NCI-H1105 (cell line): ENCODE measurements at places on chromosomes 2 and 18.

DNA sequence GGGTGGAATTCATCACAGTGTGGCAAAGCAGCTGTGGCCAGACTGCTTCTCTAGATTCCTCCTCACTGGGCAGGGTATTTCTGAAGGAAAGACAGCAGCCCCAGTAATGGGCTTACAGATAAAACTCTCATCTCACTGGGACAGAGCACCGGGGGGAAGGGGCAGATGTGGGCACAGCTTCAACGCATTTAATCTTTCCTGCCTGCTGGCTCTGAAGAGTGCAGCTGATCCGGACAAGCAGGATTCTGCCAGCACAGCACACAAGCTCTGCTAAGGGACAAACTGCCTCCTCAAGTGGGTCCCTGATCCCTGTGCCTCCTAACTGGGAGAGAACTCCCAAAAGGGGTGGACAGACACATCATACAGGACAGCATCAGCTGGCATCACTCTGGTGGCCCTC is 779.9 kb upstream of the CNTNAP5 start:
- no peak for DNase-seq

GRCh38 chr2:210611466-210611865 is 55.1 kb downstream of the CPS1 start:
- no peak for DNase-seq

DNA sequence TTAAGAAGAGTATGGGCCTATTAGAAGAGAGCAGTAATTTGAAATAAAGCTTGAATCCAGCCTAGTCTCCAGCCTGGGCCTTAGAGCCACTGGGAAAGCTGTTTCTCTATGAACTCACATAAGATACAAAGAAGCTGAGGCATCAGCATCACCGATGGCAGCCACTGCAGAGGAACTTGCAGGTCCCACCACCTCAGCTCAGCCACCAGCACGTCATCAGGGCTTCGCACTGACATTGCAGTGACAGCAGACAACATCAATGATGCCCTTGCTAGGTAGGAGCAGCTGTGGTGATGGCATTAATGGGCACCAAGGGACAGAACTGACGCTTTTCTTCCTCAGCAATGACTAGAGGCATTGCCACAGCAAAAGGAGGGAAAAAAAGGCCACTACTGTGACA is 67.7 kb upstream of the CDC42EP3 start:
- DNase-seq = no peak

- DNase-seq = no peak
Observed at GRCh38 chr2:26941486-26941885, 29.0 kb upstream of the MAPRE3 start.

- no peak for DNase-seq
Observed at GRCh38 chr2:43239981-43240765, 13.8 kb upstream of the ZFP36L2 start.

DNA sequence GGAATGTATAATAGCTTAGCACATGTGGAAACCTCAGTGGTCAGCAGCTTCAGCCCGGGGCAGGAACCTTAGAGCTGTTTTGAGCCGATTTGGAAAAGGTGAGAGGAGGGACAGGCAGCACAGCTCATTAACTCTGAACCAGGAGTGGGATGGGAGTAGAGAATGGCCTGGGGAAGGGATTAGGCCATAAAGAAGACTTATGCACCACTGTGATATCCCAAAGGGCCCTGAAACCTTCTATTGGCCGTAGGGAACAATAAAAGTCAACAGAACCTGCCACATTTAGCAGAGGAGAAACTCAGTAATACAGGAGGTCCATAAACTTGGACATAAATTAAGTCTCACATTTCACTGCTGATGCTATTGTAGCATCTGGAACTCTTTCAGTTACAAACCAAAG is 124.2 kb upstream of the REV1 start:
- no peak for DNase-seq
